ENCODE measurements at places on chromosomes 3 and 15.

DNA sequence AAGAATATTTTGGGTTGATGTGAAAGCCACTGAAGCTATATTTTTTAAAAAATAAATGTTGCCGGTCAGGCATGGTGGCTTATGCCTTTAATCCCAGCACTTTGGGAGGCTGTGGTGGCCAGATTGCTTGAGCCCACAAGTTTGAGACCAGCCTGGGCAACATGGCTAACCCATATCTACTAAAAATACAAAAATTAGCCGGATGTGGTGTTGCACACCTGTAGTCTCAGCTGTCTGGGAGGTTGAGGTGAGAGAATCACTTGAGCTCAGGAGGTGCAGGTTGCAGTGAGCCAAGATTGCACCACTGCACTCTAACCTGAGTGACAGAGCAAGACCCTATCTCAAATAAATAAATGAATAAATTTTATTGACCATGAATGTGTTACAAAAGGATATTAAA is 39.6 kb downstream of the GOLM2 start:
- no peak for DNase-seq

GRCh38 chr3:126461450-126462070 is 14.1 kb downstream of the ZXDC start:
- no peak for DNase-seq

DNA sequence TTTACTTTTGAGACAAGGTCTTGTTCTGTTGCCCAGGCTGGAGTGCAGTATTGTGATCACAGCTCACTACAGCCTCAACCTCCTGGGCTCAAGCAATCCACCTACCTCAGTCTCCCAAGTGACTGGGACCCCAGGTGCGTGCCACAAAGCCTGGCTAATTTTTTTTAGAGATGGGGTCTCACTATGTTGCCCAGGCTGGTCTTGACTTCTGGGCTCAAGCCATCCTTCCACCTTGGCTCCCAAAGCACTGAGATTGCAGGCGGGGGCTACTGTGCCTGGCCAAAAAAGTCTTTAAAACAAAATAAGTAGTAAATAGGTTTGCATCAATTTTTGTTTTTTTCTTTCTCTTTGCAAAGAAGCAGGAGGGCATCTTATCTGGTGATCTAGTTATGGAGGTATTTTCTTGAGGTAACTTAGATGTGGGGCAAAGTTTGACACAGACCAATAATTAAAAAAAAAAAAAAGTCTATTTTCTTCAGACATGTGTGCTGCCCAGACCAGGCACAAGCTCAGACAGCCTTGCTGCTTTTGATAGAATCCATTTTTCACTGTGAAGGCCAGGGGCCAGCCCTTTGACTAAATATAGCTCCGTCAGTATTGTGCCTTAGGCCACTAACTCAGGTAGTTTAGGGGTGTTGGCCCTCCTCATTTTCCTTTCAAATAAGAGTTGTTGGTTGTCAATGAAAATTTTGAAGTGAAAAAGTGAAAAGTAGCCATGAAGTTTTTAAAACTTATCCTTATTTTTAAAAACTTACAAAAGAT is 2.5 kb downstream of the ARL6IP5 start:
- DNase-seq: no peak

DNA sequence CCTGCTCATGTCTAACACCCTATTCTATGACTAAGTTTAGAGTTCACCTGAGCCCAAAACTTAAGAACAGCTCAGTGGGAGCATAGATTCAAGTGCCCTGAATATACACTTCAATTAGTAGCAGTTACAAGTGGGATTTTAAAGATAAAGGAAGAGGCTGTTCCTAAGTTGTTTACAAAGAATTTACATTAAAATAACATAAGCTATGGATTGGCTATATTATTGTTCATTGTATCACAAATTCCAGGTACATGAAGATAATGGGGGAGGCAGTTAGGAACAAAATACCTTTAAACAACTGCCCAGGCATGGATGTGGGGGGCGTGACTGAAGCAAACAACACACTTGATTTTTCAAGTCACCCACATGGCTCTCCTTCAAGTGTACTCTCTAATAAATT is 52.7 kb downstream of the ROPN1B start:
- no peak for DNase-seq

GRCh38 chr15:70376031-70376928 is 278.6 kb upstream of the TLE3 start:
- DNase-seq: no peak

- DNase-seq: no peak
These were observed 61.3 kb downstream of the UBE2E2 start for GRCh38 chr3:23264413-23264812.

DNA sequence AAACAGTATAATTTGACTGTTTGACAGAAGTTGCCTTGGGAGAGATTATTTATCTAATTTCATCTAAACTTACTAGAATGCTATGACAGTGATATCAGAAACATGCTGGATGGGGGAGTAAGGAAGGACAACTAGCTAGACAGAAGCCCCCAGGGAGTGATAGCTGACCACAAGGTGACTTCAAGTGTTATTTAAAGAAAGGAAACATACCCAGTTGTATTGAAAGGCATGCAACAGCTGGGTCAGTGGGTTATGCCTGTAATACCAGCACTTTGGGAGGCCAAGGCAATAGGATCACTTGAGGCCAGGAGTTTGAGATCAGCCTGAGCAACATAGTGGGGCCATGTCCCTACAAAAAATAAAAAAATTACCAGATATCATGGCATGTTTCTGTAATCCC is 69.6 kb downstream of the SLC49A4 start:
- no peak for DNase-seq

GRCh38 chr3:14616606-14617507 is 34.7 kb upstream of the CCDC174 start:
- no peak for DNase-seq

GRCh38 chr15:99943466-99943865 is 210.2 kb upstream of the LYSMD4 start:
- no peak for DNase-seq

Measured in stimulated activated CD4-positive, alpha-beta T cell treated with anti-CD3 and anti-CD28 coated beads, Interleukin-2, amount 100 ng/mL, for 24 hours (primary cell).